Stimulated activated CD4-positive, alpha-beta T cell treated with anti-CD3 and anti-CD28 coated beads, Interleukin-12 subunit alpha, Interleukin-12 subunit beta, amount 100 ng/mL, for 4 hours (primary cell): ENCODE measurements at places on chromosomes 1 and 21.
A peak's percentile ranks its signal among the peaks of the same experiment; 100 is the strongest.

DNA sequence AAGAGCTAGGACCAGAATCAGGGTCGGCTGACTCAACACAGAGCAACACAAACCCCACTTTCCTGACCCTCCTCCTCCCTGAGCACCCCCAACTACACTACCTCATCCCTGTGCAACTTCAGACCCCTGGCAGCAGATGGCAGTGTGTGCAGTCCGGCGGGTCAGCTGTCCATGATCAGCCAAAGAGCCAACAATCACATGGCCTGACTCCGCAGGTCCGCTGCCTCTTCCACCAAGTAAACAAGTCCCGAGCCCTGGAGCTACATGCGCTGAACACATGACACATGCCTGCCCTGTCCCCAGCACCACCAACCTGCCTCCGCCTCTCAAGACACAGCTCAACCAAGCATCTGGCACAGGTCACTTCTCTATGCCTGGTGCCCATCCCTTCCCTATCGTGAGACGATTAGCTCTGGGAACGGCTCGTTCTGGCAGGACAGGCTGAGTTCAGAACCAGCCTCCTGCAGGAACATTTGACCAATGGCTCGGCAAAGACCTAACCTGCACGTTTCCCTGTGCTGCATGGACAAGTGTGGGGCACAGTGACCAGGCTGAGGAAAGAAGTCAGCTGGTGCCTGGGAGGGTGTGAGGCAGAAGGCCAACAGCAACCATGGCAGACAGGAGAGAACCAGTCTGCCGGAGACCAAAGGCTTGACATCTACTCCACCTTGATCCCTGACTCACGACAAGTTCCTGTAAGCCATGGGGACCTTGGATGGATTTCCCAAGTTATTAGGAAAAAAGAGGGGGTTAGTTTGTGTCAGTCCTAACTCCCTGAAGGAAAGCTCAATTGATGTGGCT is 60.3 kb downstream of the CD46 start:
- no peak for DNase-seq

GRCh38 chr21:15797577-15798363 is 68.0 kb downstream of the USP25 start:
- DNase-seq = no peak

GRCh38 chr1:10960411-10961299 is 51.8 kb upstream of the TARDBP start:
- peak; percentile 86 for DNase-seq

DNA sequence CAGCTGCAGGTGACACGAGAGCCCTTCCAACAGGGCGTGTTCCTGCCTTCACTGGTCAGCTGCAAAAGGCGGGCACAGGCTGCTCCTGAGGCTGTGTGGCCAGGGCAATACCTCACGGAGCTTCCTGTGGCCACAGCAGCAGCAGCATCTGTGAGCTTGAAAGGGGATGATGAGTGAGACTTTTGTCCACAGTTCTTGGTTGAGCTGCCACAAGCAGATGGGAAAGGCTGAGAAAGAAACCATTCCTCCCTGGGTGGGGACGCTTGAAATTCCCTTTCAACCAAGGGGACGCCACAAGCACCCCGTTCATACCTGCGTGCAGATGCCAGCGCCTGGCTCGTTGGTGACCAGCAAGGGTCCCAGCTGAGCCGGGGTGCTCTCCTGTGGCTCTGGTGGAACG is 37.6 kb downstream of the B3GALT5 start:
- no peak for DNase-seq

DNA sequence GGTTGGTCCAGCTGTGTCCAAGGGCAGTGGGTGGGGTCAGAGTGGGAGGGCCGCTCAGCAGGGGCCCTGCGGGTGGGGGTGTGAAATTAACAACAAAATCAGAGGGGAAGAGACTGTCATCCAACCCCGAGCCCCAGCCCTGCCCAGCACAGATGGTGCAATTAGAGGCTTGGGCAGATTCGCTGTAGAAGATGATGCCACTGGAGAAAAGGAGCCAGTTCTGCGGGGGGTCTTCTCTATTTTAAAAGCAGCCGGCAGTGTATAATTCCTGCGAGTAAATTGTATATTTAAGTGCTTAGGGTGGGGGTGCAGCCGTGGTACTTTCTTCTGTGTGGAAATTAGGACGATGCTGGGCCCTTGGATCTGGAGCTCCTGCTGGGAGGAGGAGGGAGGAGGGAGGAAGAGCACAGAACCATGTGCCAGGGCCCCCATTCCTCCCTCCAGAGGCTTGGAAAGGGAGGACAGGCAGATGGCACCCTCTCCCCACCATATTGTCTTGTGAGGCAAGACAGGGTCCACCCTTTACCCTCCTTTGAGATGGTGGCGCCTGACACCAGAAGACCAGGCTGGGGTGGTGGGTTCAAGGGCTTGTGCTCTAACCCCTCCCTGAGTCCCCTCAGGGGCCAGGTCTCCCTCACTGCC is 89.2 kb downstream of the ACTL8 start:
- no peak for DNase-seq

DNA sequence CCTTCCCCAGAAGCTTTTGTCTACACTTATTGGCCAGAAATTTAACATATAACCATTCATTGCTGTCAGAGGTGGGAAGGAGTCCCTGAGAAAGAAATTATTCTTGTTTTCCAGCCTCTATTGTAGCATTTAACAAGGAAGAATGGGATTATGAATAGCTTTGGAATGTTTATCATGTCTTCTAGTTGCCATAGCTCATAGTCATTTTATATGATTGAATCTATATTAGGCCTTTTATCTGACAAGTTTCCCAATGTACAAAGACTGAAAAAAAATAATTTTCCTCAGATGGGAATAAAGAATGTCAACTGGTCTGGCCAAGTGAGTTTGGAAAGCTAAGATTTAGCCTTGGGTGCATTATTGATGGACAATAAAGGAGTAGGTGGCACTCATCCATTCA is 28.3 kb downstream of the PTPRC start:
- no peak for DNase-seq

DNA sequence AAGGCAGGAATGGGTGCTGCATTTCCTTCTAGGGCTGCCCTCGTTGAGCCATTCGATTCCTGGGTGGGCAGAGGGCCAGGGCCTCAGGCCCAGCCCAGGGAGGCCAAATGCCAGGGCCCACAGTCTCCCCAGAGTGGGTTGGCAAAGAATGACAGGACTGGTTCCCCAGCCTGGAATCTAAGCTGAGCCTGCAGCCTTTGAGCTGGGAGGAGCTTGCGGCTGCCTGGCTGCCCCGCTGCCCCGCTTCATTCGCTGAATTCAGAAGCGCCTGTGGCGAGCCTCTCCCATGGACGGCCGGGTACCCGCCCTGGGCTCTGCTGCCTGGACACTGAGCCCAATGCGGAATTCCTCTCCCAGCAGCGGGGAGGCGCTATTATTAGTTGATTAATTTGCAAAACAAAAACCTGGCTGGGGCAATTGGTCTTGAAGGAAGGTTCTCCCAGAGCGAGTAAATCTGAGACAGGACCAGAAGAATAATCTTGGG is 32.3 kb upstream of the TARDBP start:
- DNase-seq = no peak

- no peak for DNase-seq
Observed at GRCh38 chr1:54107131-54107530, 45.7 kb downstream of the CDCP2 start.

GRCh38 chr1:24181619-24182018 is 5.5 kb downstream of the IFNLR1 start:
- no peak for DNase-seq

GRCh38 chr1:2300851-2301606 is 72.9 kb downstream of the SKI start:
- peak; percentile 71 for DNase-seq

DNA sequence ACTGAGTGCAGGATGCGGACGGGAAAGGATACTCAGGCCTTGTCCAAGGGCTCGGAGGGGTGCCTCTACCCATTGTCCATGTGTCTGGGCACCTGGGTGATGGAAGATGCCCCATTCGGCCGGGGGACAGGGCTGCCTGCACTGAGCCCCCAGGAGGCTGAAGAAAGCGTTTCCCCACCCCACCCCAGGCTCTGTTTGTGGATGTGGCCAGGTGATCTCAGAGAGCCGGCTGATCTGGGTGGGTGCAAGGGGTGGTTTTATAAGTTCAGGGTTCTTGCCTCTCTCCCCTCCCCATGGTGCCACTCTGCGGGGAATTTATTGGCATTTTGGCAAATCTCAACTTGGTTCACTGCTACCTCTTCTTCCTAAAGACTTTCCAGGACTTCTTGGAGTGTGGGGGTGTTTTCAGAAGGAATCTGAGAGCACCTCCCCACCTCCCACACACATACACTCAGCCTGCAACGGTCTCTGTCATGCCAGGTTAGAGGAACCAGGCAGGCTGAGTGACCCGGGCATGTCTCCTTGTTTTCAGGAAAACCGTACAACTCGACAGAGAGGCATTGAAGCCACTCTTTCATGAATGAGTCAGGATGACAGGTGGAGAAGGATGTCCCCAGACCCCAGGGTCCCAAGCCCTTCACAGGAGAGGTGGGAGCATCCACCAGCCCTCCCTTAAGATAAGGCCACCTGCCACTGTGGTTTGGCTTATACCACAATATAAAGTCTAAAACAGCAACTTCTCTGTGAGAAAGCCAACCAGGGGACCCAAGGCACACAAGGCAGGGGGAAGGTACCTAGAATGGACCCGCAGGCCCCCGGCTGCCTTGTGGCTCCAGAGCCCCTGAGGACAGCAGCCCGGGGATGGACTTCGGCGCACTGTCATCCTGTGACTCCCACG is 174.9 kb downstream of the ETS2 start:
- no peak for DNase-seq

DNA sequence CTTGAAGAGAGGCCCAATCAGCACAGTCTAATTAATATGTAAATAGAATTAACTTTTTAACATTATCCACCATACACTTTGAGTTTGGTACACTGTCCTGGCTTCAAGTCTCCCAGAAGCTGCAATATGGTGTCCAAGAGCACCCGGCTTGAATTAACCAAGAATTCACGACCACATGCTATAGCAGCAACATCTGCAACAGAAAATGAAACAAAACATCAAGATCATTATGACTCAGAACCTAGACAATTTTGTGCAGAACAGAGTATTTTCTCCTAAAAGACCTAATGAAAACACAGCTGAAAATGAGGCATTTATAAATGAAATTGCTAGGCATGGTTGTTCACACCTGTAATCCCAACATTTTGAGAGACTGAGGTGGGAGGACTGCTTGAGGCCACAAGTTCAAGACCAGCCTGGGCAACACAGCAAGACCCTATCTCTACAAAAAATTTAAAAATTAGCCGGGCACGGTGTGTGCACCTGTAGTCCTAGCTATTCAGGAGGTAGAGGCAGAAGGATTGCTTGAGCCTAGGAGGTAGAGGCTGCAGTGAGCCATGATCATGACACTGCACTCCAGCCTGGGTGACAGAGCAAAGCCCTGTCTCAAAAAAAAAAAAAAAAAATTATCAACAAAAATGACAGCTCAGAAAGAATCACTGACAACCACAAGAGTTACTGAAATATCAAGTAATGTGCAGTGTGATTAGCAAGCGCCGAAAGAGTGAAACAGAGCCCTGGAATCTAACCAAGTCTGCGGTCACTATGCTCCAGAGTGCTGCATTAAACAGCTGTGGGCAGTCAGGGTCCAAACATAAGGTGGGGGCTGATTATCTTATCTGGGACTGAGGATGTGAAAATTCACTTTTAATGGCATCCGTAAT is 45.3 kb downstream of the HSF2BP start:
- no peak for DNase-seq

- DNase-seq = no peak
Observed at GRCh38 chr1:151444783-151445177, 14.5 kb downstream of the POGZ start.

- DNase-seq = no peak
Observed at GRCh38 chr1:184633785-184634184, 120.9 kb downstream of the EDEM3 start.

DNA sequence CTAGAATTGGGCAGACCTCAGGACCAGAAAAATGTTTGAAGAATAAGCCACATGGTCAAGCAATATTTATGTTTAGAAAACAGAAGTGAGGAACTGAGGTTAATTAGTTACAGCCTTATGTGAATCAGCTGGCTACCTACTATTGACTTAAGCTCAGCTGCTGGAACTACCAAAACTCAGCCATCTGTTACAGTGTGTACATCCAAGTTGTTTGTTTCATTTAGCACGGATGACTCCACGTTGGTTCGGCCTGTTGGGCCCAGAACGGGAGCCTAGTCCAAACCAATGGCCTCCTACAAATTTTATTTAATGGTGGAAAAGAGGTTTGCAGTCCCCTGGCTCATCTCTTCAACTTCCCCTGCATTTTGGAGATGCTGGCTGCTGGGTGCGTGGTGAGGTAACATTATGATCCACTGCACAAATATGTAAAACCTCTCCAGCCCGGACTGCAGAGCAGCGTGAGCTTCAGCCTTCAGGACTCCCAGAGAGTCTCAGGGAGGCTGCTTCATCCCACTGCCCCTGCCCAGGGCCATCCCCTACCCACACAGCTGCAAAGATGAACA is 143.4 kb downstream of the ZZZ3 start:
- no peak for DNase-seq

DNA sequence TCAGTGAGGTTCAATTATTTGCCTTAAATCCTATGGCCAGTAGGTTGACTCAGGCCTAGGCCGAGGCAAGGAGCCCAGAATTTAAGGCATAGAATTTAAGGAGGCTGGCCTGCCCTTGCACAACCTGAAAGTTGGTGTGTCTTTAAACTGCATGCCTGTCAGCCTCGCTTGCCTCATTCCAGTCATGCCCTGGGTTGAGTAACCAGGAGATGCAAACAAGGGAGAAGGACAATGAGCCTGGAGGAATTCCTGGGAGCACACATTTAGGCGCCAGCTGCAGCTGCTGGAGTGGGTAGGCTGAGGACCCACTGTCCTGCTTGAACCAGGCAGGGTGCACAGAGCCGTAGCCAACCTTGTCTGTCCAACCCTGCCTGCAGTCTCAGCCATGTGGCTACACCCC is 11.7 kb downstream of the CD2 start:
- no peak for DNase-seq

GRCh38 chr1:8941906-8942305 is 3.8 kb upstream of the CA6 start:
- no peak for DNase-seq

- DNase-seq = no peak
Observed at GRCh38 chr21:32237021-32237420, 41.8 kb downstream of the MIS18A start.

- DNase-seq = no peak
Observed at GRCh38 chr1:78892260-78892840, 114.2 kb downstream of the ADGRL4 start.

- DNase-seq = no peak
Observed at GRCh38 chr1:117241512-117241911, 30.8 kb upstream of the VTCN1 start.

DNA sequence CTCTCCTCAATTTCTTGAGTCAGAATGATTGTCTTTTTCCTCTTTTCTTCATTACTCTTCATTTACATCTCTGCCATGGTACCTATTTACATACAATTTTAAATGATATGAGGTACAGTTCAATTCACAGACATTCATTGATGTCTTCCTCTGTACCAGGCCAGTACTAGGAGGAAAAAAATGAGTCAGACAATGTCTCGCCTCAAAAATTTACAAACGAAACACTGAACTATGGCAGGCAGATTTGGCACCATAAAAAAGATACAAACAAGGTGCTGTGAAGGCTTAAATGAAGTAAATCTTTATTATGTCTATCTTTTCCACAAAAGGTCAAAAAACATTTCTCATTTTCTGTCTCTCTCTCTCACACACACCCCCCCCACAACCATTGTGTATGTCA is 71.0 kb downstream of the RGS13 start:
- DNase-seq = no peak

- no peak for DNase-seq
Observed at GRCh38 chr1:21175324-21175669, 1.4 kb downstream of the EIF4G3 start.
